ENCODE measurements at places on chromosomes 12 and 14.
A peak's percentile ranks its signal among the peaks of the same experiment; 100 is the strongest.

- DNase-seq = no peak
Observed at GRCh38 chr14:103393070-103393469, 7.9 kb downstream of the MARK3 start.

DNA sequence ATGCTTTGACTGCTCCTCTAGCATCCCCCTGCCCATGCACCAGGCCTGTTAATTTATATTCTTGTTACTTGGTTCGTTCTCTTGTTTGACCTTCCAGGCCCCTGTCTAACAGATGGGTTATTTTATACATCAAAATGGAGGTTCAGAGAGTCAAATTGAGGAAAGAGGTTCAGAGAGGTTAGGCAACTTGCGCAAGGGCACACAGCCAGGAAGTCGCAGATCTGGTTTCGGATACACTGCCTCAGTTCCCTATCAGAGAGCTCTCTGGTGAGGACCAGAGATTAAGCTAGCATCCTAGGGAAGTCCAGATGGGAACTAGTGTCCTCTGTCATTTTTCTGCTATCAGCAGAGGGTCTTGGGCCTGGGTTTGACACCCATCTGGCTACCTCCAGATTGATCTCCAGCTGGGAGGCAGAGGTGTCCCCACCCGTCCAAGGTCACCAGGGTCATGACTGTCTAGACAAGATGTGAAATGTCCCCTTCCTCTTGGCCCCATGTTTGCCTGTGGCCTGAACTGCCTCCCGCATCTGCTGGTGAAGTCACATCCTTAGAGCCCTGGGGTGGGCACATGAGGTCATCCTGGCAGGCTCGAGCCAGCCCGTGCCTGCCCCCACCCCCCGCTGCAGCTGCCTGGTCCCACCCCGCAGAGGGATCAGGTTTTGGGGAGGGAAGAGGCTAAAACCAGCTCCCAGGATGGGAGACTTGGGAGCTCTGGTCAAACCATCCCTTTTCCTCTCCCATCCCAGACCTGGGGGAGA is 84.3 kb upstream of the NCOR2 start:
- no peak for DNase-seq

DNA sequence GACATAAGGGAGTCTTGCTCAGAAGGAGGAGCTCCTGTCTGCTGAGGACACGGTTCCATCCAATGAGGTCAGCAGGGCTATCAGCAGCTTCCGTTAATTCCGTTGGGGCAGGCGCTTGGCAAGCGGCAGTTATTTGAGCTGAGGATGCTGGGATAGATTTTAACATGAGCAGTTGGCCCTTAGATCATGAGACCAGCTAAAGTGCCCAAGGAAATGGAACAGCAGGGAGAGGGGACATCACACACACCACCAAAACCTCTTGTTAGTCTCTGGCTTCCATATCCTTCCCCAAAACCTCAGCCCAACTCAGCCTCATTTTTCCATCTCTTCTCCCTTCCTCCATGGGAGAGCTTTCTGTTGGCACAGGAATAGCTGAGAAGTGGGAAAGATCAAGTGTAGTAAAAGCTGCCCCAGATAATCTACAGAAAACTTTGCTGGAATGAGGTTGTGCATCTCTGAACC is 138.7 kb upstream of the PZP start:
- no peak for DNase-seq

GRCh38 chr12:41795051-41795600 is 349.5 kb downstream of the GXYLT1 start:
- DNase-seq = no peak

GRCh38 chr14:34498684-34499412 is 36.8 kb upstream of the SPTSSA start:
- peak; percentile 3 for DNase-seq

GRCh38 chr12:12171991-12172511 is 94.8 kb downstream of the LRP6 start:
- DNase-seq = no peak

- no peak for DNase-seq
Observed at GRCh38 chr14:81176241-81176640, 44.5 kb downstream of the GTF2A1 start.

DNA sequence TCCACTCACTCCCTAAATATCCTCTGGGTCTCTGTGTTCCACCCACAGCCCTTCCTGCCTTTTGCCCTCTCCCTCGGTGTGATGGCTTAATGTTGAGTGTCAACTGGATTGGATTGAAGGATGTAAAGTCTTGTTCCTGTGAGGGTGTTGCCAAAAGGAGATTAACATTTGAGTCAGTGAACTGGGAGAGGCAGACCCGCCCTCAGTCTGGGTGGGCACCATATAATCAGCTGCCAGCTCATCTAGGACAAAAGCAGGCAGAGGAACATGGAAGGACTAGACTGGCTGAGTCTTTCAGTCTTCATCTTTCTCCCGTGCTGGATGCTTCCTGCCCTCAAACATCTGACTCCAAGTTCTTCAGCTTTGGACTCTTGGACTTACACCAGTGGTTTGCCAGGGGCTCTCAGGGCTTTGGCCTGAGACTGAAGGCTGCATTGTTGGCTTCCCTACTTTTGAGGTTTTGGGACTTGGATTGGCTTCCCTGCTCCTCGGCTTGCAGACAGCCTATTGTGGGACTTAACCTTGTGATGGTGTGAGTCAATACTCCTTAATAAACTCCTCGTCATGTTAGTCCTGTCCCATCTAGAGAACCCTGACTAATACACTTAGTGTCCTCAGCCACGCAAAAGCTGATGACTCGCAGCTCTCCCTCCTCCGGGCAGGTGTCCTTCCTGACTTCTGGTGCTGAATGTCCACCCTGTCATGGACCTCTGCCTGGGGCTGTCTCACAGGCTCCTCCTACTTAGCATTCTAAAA is 5.9 kb downstream of the DGLUCY start:
- no peak for DNase-seq

DNA sequence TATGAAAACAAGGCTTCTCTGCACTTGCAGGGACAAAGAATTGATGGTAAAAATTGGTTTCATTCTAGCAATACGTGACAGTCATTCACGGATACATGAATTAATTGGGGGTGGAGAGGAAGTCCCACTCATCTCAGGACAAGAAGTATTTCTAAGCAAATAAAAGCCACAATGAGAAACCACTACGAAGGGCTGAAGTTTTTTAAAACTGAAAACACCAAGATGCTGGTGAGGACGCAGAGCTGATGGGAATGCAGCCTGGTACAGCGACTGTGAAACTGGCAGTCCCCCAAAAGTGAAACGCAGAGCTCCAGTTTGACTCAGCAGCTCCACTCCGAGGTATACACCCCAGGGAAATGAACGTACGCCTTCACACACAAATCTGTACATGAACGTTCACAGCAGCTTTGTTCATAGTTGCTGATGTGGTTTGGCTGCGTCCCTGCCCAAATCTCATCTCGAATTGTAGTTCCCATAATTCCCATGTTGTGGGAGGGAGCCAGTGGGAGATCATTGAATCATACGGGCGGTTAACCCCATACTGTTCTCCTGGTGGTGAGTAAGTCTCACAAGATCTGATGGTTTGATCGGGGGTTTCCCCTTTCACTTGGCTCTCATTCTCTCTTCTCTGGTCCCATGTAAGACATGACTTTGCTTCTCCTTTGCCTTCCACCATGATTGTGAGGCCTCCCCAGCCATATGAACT is 89.0 kb downstream of the SCARB1 start:
- DNase-seq = peak; percentile 83
